Suprapubic skin (tissue), 4 donors: ENCODE measurements at places on chromosomes 5 and 9. TPM values are rescaled to one million over a fixed set of nuclear protein-coding genes. Genes with fewer than 3 reads are reported as not detected.

FNIP1 gene
- 24.6 TPM for total RNA-seq

DNA sequence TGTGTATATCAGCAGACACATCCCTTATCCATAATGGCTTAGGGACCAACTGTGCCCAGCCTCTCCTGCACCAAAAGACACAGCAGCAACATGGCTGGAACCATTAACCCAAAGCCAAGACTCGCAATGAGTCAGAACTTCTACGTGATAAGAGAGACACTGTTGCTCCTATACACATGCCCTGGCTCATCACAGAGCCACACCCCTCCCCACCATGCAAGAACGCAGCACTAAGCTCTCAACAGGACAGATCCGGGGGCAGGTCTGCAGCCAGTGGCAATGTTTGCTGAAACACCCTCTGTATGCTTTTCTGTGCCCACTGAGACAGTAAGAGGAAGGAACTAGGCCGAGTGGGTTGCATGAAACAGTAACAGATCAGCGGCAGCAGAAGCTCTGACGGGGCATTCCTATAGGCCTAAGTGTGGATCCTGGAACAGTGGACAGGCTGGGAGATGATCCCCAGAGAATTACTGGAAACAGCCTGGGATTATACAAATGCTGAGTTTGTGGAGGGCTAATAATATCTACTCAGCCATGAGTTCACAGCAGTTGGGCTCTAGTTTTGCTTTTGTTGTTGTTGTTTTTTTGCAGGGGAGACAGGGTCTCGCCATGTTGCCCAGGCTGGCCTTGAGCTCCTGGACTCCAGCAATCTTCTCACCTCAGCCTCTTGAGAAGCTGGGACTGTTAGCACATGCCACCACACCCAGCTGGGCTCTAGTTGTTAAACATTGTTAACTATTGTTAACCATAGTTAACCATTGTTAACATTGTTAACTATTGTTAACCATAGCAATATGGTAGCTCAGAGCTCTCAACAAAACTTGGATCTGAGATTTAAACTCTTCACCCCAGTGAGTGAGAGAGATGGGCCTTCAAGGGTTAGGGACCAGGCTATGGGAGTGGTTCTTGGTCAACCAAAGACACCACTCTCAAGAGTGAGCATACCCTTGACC is 41.0 kb downstream of the B4GALT1 start:
- H3K27ac ChIP-seq, result no peak overlapping the region
- no peaks in the 10 kb centered on the region for H3K27me3 ChIP-seq
- no peak overlapping the region for H3K4me3 ChIP-seq

PDGFRB gene
- 51.4 TPM for total RNA-seq

NOP16 gene
- total RNA-seq, result 28.5 TPM

DNA sequence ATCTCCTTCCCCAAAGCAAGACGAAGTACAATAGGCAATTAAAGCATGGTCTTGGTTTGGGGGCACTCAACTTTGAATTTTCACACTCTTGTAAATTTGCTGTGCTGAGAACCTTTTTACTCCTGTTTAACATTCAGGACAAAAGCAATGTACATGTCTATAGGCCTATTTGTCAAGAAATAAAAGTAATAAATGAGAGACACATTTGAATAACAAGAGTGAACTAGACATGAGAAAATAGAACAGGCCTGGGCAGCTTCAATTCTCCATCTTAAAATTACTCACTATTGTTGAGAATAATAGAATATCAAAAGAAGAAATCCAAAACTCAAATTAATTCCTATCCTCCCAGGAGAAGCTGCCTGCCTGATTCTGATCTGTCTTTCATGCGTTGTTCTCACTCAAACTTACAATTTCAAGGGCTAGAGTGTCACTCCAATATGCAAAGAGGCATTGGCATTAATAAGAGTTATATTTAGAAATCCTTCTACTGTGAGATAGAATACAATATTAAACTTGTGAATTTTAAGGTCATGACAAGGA is 192.9 kb upstream of the CCNG1 start:
- no peak overlapping the region for H3K27ac ChIP-seq
- no peaks in the 10 kb centered on the region for H3K4me1 ChIP-seq
- H3K27me3 ChIP-seq, result no peaks in the 10 kb centered on the region
- no peak for DNase-seq

- DNase-seq, result no peak
- no peak overlapping the region for H3K27ac ChIP-seq
- no peak overlapping the region for H3K4me3 ChIP-seq
- no peaks in the 10 kb centered on the region for H3K36me3 ChIP-seq
- no peaks in the 10 kb centered on the region for H3K4me1 ChIP-seq
- H3K27me3 ChIP-seq, result no peaks in the 10 kb centered on the region
Measured at GRCh38 chr9:104276709-104277245, 182.7 kb downstream of the SMC2 start.

FOXI1 gene
- 2.4 TPM for total RNA-seq

GRCh38 chr5:87536365-87536764 is 123.6 kb upstream of the CCNH start:
- DNase-seq, result no peak
- H3K4me3 ChIP-seq, result no peak overlapping the region
- no peak overlapping the region for H3K27ac ChIP-seq
- no peaks in the 10 kb centered on the region for H3K36me3 ChIP-seq
- H3K4me1 ChIP-seq, result peaks cover 5% of the 10 kb centered on the region

- no peaks in the 10 kb centered on the region for H3K4me1 ChIP-seq
- H3K27me3 ChIP-seq, result no peaks in the 10 kb centered on the region
- H3K4me3 ChIP-seq, result no peak overlapping the region
- no peaks in the 10 kb centered on the region for H3K36me3 ChIP-seq
Measured at GRCh38 chr5:143536364-143536763, 132.9 kb upstream of the NR3C1 start.

DMRT3 gene
- not detected for total RNA-seq

DNA sequence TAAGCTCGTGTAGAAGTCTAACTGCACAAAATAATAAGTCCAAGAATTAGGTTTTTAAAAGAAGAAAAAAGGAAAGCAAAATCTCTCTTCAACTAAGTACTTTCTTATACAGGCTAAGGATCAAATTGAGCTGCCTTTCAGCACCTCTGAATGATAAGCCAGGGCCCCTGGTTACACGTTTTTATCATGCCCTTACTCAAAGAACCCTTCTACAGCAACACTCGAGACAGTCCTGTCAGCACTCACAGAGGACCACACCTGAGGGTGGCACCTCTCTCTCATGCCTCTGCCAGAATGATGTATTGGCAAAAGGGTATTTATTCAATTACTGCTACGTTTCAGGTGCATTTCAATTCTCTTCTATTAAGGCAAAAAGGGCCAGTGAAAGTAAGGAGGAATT is 150.5 kb downstream of the BNC2 start:
- no peak overlapping the region for H3K27ac ChIP-seq
- no peak for DNase-seq
- H3K36me3 ChIP-seq, result no peaks in the 10 kb centered on the region
- no peak overlapping the region for H3K4me3 ChIP-seq
- peaks cover 9% of the 10 kb centered on the region for H3K4me1 ChIP-seq

DNA sequence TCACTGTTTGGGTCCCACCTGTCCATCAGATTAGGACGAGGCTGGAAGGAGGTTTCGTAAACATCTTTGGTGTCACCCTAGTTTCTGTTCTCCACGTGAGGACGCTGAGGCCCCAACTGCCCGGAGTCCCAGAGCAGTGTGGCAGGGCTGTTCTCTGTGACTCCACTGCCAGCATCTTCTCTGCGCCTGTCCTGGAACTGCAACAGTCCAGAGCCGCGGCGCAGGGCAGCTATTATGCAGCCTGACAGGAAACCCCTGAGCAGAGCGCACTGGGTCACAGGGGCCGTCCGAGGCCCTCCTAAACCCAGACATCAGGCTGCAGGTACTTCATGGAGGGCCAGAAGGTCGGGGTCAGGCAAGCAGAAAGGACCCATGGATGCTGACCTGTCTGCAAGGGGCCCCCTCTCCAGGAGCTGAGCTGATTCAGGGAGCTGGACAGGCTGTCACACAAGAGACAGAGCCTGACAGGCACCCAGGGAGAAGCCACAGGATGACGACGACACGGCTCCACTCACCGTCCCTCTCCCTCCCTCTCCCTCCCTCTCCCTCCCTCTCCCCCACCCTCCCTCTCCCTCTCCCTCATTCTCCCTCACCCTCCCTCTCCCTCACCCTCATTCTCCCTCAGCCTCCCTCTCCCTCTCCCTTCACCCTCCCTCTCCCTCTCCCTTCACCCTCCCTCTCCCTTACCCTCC is 31.7 kb downstream of the DBH start:
- H3K4me1 ChIP-seq, result no peaks in the 10 kb centered on the region
- H3K4me3 ChIP-seq, result no peak overlapping the region
- H3K36me3 ChIP-seq, result no peaks in the 10 kb centered on the region
- H3K27me3 ChIP-seq, result peaks cover 37% of the 10 kb centered on the region

GLRA1 gene
- not detected for total RNA-seq

DNA sequence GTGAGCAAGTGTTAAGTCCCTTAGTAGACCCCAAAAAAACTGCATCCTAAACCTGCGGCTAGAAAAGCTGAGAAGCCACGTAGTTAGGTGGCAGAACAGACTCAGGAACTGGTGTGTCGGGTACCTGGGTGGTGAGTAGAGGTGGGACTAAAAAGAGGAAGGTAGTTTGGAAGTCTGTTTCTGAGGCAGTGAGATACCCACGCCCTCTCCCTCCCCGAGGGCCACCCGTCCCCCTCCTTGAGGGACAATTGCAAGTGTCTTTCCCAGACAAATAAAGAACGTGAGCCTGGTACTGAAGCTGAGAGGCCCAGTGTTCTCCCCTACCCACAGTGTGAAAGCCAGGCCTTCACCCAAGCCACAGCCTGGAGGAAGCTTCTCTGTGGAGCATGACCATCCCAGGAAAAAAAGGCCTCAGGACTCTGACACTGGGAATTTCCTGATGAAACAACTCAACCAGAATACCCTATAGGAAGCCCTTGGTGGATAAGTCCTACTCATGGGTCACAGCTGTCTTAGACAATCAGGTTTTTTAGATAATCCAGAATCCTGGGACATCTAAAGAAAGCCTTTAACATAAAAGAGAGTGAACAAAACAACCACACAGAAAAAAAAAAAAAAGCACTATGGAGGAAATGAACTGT is 7.0 kb upstream of the CD74 start:
- no peak overlapping the region for H3K4me3 ChIP-seq
- no peaks in the 10 kb centered on the region for H3K4me1 ChIP-seq
- no peak for DNase-seq
- H3K36me3 ChIP-seq, result no peaks in the 10 kb centered on the region
- no peak overlapping the region for H3K27ac ChIP-seq

- peak overlapping the region; percentile 73 for H3K27ac ChIP-seq
- peak; percentile 78 for DNase-seq
- peak overlapping the region; percentile 52 for H3K4me3 ChIP-seq
Measured at GRCh38 chr9:129751841-129752801, 721 bp downstream of the PTGES start.

DNA sequence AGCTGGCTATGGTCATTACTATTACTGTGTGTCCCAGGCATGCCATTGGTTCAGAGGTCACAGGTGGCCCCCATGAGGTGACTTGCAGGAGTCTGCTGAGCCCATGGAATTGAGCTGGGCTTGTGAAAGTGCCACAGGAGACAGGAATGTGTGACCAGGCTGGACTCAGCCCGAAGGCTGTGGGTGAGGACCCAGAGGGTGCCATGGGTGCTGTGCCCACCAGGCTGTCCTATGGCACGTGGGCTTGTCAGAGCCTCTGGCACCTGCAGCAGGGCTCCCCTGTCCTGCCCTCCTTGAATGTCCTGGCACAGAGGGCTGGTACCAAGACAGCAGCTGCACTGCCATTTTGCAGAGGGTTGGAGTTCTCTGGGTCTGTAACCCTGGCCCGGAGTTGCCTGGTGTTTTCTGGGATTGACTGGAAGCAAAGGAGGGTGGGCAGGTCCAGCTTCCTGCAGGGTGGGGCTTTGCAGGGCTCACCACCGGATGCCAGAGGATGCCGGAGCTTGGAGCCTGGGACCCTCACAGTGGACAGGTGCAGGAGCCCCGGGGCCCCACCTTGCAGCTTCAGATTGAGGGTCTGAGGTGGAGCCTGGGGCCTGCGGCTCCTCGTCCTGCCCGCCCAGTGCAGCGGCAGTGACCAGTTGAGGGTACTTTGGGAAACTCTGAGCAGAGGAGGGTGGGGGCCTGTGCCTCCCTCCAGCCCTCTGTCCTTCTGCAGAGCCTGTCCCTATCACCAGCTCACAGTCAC is 14.2 kb downstream of the COL5A1 start:
- peaks cover 49% of the 10 kb centered on the region for H3K4me1 ChIP-seq
- H3K4me3 ChIP-seq, result no peak overlapping the region
- H3K36me3 ChIP-seq, result no peaks in the 10 kb centered on the region
- no peak for DNase-seq

- no peak overlapping the region for H3K4me3 ChIP-seq
- no peaks in the 10 kb centered on the region for H3K27me3 ChIP-seq
Measured at GRCh38 chr5:39238366-39239105, 19.2 kb upstream of the FYB1 start.

GRCh38 chr9:16540743-16541613 is 329.5 kb downstream of the BNC2 start:
- peaks cover 5% of the 10 kb centered on the region for H3K4me1 ChIP-seq
- no peaks in the 10 kb centered on the region for H3K27me3 ChIP-seq
- no peak overlapping the region for H3K4me3 ChIP-seq
- no peak for DNase-seq
- no peaks in the 10 kb centered on the region for H3K36me3 ChIP-seq

DNA sequence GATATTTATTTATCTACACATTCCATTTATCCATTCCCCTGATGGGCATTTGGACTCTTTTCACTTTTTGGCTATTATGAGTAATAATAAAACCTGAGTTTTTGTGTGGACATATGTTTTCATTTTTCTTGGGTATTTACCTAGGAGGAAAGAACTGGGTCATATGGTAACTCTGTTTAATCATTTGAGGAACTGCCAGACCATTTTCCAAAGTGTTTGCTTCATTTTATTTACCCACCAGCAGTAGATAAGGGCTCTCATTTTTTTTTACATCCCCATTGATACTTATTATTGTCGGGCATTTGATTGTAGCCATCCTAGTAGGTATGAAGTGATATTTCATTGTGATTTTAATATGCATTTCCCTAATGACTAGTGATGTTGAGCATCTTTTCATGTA is 7.7 kb upstream of the PTPDC1 start:
- H3K36me3 ChIP-seq, result no peaks in the 10 kb centered on the region
- H3K4me1 ChIP-seq, result no peaks in the 10 kb centered on the region
- H3K4me3 ChIP-seq, result no peak overlapping the region
- H3K27me3 ChIP-seq, result no peaks in the 10 kb centered on the region

CACFD1 gene
- 11.6 TPM for total RNA-seq

GRCh38 chr5:142110046-142110531 is 1.5 kb downstream of the NDFIP1 start:
- peak overlapping the region; percentile 95 for H3K27ac ChIP-seq
- no peaks in the 10 kb centered on the region for H3K27me3 ChIP-seq
- no peaks in the 10 kb centered on the region for H3K36me3 ChIP-seq
- no peak for DNase-seq
- H3K4me3 ChIP-seq, result peak overlapping the region; percentile 63

GRCh38 chr5:168163966-168164365 is 127.5 kb upstream of the WWC1 start:
- H3K27me3 ChIP-seq, result no peaks in the 10 kb centered on the region
- DNase-seq, result no peak
- no peaks in the 10 kb centered on the region for H3K36me3 ChIP-seq
- H3K4me1 ChIP-seq, result no peaks in the 10 kb centered on the region
- no peak overlapping the region for H3K4me3 ChIP-seq
